ENCODE measurements at places on chromosomes 6 and 20.

GRCh38 chr6:25176466-25176865, 102.7 kb upstream of the CARMIL1 start:
- DNase-seq, result no peak

DNA sequence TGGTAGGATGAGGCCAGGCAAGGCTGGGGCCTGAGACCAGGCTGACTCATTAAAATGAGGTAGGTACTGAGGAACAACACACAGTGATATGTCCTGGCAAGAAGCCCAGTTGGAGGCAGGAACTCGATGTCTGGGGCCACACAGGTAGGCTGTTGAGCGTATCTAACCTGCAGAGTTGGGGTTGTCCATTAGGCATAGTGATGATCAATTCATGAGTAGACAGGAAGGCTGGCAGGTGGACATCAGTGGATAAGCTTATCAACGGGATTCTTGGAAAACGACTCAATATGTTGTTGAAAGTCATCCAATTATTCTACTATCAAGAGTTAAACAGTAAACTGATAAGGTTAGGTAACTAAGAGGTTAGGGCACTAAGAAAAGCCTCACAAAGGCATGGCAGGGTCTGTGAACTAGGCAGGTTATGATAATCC, 193.2 kb upstream of the COL21A1 start:
- no peak for DNase-seq

GRCh38 chr20:25256226-25256859, 8.5 kb downstream of the PYGB start:
- DNase-seq, result no peak

- DNase-seq, result no peak
These were observed 17.9 kb upstream of the MOCS1 start for GRCh38 chr6:39952167-39952566.

- DNase-seq, result no peak
These were observed 364.9 kb upstream of the RSPO3 start for GRCh38 chr6:126753606-126754005.

- no peak for DNase-seq
These were observed 191.5 kb upstream of the RNF217 start for GRCh38 chr6:124770784-124771183.

- DNase-seq, result no peak
These were observed 99.3 kb upstream of the ARMC2 start for GRCh38 chr6:108748959-108749358.

DNA sequence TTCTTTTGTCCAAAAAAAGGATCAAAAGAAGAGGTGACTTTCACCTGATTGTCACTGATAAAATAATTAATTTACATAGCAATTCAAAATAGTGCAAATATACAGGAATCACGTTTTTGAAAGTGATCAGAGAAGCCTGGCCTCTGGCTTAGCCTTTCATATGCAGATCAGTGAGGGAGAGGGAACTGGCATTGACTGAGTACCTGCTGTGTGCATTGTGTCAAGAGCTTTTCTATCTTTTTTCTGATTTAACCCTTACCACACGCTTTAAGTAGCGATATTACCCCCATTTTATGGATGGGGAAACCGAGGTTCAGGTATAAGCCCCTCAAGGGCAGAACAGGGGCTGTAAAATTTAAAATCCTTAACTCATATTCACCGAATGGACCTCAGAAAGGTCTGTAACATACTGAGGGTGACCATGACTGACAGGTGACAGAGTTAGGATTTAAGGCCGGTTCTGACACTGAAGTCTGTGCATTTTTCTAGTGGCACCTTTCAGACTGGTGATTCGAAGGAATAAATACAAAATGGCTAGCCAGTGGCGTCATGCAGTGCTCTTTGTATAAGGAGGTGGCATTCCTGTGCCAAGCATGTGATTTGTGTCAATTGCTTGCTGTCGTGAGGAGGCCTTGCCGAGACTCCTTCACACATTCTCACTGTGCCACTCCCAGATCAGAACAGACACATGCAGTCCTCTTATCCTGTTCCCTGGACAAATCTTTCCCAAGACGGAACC, 310.2 kb downstream of the TSHZ2 start:
- DNase-seq, result no peak
